ACHN (cell line): ENCODE measurements at places on chromosomes 1 and 21.

- no peak for DNase-seq
Measured at GRCh38 chr21:17821121-17821520, 2.0 kb upstream of the C21orf91 start.

GRCh38 chr1:23824711-23825075 lies 536 bp downstream of the HMGCL start:
- DNase-seq: no peak

DNA sequence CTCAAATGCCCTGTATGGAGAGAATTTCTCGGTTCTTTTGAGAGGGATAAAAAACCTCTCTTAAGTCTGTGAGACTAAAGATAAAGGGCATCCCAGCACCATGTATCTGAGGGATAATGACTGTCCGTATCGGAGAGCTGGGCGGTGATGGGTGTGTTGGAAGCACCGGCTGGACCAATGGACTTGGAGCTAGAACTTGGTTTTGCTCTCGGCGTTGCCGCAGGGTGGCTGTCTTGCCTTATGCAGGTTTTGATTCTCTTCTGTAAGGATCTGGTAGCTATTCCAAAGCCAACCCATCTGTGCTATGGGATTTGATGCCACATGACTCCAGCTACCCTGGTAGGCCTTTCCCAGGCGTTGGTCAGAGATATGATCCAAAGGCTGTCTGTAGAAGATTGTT lies 348.8 kb downstream of the KIF26B start:
- DNase-seq: no peak

DNA sequence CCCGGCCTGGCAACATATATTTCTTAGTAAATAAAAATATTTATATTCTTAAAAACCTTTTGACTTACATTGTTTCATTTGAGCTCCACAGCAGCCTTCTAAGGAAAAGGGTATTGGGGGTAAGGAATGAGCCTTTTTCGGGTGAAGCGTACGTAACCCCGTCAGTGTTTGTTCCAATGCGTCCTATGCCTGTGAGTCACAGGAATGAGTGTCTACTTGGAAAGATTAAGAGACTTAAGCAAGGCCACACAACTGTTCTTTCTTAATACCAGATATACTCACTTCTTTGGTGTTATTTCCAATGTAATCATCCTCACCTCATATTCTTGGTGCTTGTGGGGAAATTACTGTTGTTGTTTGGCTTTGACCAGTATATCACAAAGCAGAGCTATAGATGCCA lies 22.7 kb downstream of the WDTC1 start:
- DNase-seq: no peak

DNA sequence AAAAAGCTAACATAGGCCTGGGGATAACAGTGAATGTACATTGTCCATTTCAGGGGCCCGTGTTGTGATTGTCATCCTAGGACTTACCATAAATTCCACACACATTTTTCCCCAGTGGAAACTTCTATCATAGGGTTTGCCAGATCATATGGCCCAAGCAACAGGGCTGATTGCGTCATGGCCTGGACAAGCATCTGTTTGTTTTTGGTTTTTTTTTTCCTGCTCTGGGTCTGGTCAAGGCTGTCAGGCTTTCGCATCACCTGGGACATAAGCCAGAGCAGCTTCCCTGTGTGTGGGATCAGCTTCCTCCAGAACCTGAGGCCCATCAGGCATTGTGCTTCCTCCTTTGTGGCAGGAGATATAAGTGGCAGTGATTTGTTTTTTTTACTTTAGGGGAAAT lies 598.5 kb upstream of the USP24 start:
- DNase-seq: no peak

- DNase-seq: no peak
Measured at GRCh38 chr1:163056831-163057230, 12.3 kb upstream of the RGS4 start.

DNA sequence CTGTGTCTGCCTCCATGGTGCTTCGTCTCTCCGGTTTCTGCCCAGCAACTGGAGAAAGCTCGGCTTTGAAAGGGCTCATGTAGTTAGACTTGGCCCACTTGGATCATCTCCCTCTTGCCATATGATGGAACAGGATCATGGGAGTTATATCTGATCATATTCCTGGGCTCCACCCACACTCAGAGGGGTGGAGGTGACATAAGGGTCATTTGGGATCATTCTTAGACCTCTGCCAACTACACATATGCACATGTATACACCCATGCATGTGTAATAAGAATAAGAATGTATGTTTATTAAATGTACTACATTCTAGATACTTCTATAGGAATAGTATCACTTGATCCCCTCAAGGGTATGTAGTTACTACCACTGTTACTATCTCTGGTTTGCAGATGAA lies 74.1 kb upstream of the WNT4 start:
- no peak for DNase-seq

DNA sequence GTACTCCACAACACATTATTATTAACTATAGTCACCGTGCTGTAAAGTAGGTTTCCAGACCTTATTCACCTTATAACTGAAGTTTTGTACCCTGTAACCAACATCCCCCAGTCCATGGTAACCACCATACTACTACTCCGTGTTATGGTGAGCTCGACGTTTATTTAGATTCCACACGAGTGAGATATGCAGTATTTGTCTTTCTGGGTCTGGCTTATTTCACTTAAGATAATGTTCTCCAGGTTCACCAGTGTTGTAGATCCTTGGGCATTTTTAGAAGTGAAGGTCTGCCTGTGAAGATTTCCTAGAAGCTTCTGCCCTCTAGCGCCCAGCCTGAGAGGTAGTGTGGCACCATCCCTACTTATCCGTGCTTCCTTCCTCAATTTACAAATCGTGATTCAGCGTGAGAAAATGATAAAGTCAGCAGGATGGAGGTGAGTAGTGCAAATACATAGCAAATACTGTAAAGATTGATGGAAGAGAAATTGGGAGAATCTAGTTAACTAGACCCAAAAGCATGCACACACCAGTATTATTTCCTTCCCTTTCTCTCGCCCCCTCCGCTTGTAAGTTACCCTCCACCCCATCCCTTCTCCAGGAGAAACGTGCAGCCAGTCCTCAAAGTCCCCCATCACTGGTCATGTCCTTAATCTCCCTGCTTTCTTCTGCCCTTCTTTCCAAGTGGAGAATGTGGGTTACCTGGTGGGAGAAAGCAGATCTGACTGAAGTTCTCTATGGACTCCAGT lies 36.0 kb upstream of the DISC1 start:
- DNase-seq: peak; percentile 71

DNA sequence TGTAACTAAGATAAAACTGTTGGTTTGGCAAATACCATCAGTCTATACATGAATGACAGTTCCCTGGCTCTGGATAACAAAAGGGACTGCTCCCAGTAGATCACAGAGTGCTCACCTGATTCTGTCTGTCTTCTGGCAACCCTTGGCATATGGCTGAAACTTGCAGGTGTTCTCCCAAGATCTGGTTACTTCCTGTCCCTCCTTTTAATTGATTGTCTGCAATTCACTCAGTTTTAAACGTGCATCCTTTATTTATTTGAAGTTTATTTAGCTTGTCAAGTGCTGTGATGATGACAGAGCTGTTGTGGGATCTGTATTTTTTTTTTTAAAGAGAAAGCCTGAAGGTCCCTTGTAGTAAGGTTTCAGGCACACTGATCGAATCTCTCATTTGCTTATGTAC lies 3.4 kb downstream of the KCNA3 start:
- DNase-seq: no peak

GRCh38 chr1:7526867-7527732 lies 244.0 kb upstream of the VAMP3 start:
- no peak for DNase-seq

- peak; percentile 53 for DNase-seq
Measured at GRCh38 chr1:18575620-18576019, 55.0 kb upstream of the PAX7 start.

DNA sequence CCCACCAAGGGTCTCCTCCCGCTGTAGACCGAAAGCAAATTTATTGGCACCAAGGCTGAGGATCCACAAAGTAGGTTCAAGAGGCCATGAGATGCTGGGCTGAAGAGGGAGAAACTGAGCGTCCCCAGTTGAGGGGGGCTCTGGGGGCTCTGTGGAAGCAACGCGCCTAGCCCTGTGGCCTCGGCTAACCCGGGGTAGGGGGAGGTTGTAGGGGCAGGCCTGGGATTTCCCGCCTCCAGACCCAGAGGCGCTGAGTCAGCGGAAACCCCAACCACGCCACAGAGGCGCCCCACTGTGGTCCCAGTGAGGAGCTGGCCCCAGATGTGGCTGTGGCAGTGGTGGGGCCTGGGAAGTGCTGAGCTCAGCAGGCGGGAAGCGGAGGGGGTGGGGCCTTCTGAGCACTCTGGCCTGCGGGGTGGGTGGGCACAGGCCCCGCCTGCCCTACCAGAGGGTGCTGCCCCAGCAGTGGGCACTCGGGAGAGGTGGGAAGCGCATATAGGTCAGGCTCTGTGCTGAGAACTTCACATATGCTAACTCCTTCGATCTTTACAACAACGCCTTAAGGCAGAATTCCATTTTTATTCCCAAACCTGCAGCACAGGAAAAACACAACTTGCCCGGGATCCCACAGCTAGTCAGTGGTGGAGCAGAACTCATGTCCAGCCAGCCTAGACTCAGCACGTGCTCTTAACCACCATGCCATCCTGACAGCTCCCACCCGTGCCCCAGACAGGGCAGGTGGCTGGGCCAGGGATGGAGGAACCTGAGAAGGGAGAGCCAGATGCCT lies 1.5 kb upstream of the COL16A1 start:
- DNase-seq: no peak

DNA sequence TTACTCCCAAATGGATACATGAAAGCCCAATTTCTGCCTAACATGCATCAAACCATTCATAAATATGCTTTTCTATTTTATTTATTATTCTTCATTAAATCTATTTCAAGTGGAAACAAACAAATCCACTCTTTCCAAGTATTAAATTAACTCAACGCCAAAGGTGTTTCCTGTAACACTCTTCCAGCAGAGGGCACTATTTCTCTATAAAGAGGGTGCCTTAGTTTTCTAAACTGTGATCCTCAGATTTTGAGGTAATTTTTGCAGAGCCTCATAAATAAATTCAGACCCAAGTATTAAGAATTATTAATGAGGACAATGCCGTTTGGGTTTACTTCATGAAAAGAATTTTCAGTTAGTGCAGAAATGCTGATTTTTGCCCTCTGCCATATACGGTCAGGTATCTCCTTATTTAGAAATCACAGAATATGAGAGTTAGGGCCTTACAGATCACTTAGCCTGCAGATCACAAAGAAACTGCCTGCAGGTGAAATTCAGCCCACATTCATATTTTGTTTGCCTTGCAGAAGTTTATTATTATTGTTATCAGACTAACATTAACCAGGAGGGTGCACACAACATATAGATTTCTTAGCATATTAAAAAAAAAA lies 40.1 kb upstream of the MYSM1 start:
- DNase-seq: peak; percentile 64

DNA sequence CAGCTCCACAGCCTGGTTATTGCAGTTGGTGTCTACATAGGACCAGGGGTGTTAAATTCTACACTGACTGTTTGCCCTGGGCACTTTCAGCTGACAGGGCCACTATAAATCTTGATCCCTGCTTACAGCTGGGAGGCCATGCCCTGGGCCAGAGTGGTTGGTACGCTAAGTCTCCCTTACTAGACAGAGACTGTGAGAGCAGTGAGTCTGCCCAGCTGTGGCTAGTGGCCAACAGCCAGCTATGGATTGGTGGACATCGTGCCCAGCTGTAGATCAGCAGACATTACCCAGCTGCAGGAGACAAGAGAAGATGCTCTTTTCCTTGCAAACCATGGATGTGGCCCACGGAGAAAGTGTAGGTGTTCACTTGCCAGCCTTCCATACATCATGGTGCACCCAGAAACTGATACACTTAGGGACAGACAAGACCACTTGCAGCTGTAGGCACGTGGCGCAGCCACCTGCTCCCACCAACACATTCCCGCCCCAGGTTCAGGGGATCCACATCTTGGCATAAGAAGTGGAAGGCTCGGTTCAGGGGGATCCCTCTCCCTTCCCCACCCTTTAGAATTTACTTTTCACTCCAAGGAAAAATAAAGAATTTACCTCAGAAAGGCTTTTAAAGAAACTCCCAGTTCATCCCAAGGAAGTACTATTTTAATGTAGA lies 16.4 kb upstream of the PAX7 start:
- DNase-seq: no peak

GRCh38 chr1:211258310-211258755 lies 833 bp upstream of the RCOR3 start:
- peak; percentile 89 for DNase-seq

DNA sequence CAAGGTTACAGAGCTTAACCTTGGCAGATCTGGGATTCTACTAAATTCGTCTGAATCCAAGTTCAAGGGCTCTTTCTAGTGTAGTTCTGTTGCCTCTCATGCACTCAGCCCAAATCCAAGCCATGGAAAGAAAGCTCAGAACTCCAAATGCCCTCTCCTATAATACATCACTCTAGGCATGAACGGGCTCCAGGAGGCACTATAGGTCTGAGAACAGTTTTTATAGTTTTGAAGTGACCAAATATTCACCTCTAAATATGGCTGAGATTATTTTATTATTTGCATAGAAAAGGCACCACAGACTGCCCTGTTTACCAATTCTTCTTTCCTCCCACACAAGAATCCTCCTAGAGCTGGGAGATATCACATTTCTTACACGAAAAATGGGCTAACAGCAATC lies 327.9 kb upstream of the BEND5 start:
- DNase-seq: no peak

- DNase-seq: no peak
Measured at GRCh38 chr1:13543451-13544220, 29.8 kb upstream of the LRRC38 start.

DNA sequence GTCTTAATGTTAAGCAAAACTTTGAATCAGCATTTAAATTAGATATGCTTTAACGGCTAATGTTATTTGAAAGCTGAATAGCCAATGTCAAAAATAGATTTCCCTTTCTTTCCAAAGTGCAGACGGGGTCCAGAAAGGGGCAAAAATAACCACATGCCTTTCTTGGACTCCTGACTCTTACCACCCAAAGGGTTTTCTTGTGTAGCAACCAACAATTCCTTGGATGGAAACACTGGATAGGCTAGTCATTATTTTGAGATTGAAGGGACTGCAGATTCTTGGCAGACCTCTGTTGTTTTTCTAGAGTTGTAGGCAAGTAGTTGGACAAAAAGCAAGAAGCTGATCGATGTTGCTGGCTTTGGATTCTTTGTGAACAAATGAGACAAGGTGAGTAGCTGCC lies 107.0 kb downstream of the MRPS6 start:
- DNase-seq: no peak

DNA sequence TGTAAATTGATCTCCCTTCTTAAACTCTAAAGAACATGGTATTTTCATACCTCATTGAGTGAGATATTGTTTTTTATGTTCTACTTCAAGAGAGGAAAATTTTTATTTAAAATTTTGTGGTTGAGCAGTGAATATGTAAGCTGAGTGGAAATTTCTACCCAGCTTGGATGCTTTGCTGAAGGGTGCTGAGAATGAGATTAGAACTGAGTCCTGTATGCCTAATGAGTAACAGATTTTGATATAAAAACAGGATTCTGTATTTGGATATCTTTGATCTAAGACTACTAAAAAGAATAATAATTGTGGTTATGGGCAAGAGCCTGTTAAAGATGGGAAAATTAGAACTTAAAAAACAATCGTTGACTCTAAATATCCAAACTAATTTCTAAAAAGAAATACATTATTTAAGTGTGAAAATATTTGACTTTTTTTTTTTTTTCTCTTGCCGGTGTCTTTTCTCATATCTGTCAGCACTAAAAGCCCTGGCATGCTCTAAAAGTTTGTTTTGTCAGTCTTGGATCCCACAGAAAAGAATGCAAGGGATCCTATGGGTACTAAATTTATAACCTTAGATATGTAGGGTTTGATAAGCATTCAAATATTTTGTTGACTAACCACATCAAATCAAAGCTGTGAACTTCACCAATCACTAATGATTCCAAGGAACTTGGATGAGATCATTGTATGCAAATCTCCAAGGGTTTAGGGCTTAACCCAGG lies 652.3 kb downstream of the PTPRC start:
- no peak for DNase-seq

GRCh38 chr1:113812661-113813135 lies 422 bp upstream of the RSBN1 start:
- DNase-seq: peak; percentile 2
